Fibroblast of lung (primary cell): ENCODE measurements at places on chromosomes 2 and 18. TPM values are rescaled to one million over a fixed set of nuclear protein-coding genes. Genes with fewer than 3 reads are reported as not detected.
A peak's percentile ranks its signal among the peaks of the same experiment; 100 is the strongest.

DNA sequence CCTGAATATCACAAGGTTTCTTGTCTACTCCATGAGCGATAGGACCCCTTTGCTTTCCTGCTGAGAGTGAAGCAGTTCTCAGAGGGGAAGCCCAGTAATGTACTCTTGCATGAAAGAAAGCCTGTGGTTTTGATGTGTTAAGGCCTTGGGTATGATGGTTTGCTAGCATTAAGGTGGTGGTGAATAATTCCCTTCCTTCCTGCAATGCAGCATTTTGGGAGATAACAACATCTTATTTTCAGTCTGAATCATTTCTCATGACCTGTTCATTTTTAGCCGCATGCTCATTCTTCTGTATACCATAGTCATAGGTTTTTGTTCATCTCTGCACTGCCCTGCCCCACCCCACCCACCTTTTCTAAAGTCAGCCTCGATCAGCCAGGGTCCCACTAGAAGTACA, 66.2 kb downstream of the HNMT start:
- no peaks in the 10 kb centered on the region for H3K36me3 ChIP-seq
- no peak overlapping the region for H3K4me3 ChIP-seq
- DNase-seq, result peak; percentile 98
- no peak overlapping the region for H3K27ac ChIP-seq
- no peaks in the 10 kb centered on the region for H3K27me3 ChIP-seq

The MSTN gene
- polyA plus RNA-seq, result 0.81 and 19.6 TPM in 2 replicates

DNA sequence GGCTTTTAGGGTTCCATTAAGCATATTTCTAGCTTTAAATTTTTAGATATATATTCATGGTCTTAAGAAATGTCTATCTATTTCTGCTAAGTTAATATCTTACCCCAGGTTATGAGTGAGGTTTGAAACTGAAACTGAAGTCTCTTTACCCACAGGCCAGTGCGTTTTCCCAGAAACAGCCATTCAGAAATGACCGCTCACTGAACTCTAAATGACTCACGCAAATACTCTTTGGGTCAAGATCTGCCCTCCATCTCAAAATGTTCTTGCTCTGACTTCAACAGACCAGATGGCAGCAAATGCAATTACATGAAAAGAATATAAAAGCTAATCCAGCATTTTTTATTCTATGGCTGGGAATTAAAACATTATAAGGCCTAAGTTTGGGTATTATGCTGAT, 315.2 kb downstream of the TDRD15 start:
- H3K4me3 ChIP-seq, result no peak overlapping the region
- H3K27ac ChIP-seq, result peak overlapping the region; percentile 36
- no peaks in the 10 kb centered on the region for H3K4me1 ChIP-seq
- no peaks in the 10 kb centered on the region for H3K27me3 ChIP-seq

DNA sequence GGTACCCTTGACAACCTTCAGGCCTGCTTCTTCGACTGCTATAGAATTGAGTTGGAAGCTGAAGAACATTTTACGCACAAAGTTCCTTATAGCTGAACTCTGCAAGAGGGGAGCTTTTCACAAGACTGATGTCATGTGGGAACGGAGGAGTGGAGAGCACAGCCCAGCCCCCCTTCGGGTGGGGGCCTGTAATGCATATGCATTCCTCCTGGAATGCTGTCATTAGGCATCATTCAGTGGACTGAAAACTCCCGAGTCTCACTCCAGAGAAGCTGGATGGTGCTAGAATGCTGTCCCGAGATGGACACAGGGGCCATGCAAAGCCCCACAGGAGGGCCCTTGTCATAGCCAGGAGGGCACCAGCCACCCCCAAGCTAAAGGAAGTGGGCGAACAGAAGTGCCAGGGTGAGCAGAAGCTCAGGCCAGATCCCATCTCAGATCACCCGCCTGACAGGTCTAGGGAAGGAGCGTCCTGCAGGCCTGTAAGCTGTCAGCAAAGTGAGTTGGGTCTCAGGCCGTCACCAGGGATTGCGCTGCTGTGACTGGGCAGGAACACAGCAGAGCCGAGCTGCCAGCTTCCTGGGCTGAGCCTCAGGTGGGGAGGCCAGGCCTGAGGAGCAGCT, 43.8 kb upstream of the RBM44 start:
- no peak overlapping the region for H3K27ac ChIP-seq
- no peak overlapping the region for H3K4me3 ChIP-seq
- no peaks in the 10 kb centered on the region for H3K4me1 ChIP-seq
- no peaks in the 10 kb centered on the region for H3K27me3 ChIP-seq

DNA sequence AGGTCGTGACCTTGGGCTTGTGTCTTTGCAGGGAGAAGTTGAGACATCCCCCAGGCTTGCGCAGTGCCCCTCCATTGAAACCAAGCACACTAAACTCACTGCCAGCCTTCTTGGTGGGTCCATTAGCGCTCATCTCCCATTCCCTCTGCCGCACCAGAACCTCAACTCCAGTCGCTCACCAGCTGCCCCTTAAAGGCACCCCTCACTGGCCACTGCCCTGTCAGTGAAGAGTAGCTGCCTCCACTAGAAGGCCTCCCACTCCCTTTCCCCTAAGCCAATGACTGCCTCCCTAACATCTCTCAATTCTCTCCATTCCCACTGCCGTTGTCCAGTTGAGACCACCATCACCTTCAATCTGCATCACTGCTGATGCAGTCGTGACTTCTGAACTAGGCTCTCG, 114.8 kb upstream of the EPC2 start:
- DNase-seq, result no peak
- H3K4me3 ChIP-seq, result no peak overlapping the region
- H3K27ac ChIP-seq, result no peak overlapping the region
- no peaks in the 10 kb centered on the region for H3K27me3 ChIP-seq
- no peaks in the 10 kb centered on the region for H3K4me1 ChIP-seq
- H3K36me3 ChIP-seq, result no peaks in the 10 kb centered on the region
